Prostate gland (tissue), 2 donors: ENCODE measurements at places on chromosomes 3 and 15. TPM values are rescaled to one million over a fixed set of nuclear protein-coding genes. Genes with fewer than 3 reads are reported as not detected.

- H3K4me3 ChIP-seq = no peak overlapping the region
- H3K36me3 ChIP-seq = no peaks in the 10 kb centered on the region
- H3K27me3 ChIP-seq = no peaks in the 10 kb centered on the region
- no peak for DNase-seq
- H3K27ac ChIP-seq = no peak overlapping the region
These were observed 318.6 kb downstream of the SUCLG2 start for GRCh38 chr3:67335813-67336212.

Gene CHL1
- total RNA-seq = 6.1 TPM

GRCh38 chr3:11288786-11289637 lies 16.8 kb downstream of the ATG7 start:
- H3K4me3 ChIP-seq = no peak overlapping the region
- H3K4me1 ChIP-seq = peaks cover 9% of the 10 kb centered on the region

GRCh38 chr3:53689681-53690080 lies 156.5 kb downstream of the CHDH start:
- no peak overlapping the region for H3K4me3 ChIP-seq
- no peak overlapping the region for H3K27ac ChIP-seq
- H3K27me3 ChIP-seq = no peaks in the 10 kb centered on the region
- no peaks in the 10 kb centered on the region for H3K4me1 ChIP-seq

DNA sequence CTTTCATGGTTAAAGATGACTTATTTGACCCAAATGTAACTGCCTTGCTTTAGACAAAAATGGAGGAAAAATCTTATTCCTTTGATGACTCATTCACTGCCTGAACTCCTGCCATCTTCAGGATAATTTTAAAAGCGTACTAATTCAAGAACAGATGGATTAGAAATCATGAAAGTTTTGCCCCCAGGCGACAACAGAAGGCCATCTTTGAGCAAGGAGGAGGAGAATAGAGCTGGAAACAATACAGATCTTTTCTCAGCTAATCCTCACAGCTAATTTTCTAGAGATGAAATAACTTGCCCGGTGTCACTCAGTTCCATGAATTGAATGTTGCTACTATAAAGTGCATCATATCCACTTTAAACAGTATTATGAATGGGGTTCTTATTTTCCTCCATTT lies 324.7 kb upstream of the RARB start:
- H3K27me3 ChIP-seq = no peaks in the 10 kb centered on the region
- no peak overlapping the region for H3K4me3 ChIP-seq
- no peaks in the 10 kb centered on the region for H3K4me1 ChIP-seq
- DNase-seq = no peak
- H3K36me3 ChIP-seq = no peaks in the 10 kb centered on the region

Gene EPHA6
- 1.1 TPM for total RNA-seq

GRCh38 chr3:69143612-69144011 lies 21.2 kb upstream of the LMOD3 start:
- no peaks in the 10 kb centered on the region for H3K36me3 ChIP-seq
- no peaks in the 10 kb centered on the region for H3K4me1 ChIP-seq
- no peak for DNase-seq
- H3K4me3 ChIP-seq = no peak overlapping the region

Gene SLC38A3
- 4.0 TPM for total RNA-seq

DNA sequence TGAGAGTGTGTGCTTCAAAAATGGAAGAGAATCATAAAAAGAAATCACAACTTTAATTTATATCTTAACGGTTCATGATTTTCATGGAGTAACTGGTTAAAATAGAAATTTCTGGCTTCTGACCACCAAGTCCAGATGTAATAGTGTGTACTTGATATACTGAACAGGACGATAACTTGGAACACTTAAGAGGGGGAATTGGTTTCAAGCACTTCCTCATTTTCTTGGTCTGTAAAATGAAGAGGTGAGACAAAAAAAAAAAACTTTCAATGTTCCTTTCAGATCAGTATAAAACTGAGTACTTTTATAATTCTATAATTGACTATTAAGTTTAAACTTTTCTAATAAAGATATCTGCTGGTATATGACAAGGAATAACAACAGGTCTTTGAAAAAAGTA lies 64.0 kb upstream of the TRA2B start:
- no peaks in the 10 kb centered on the region for H3K36me3 ChIP-seq
- H3K4me1 ChIP-seq = no peaks in the 10 kb centered on the region
- no peaks in the 10 kb centered on the region for H3K27me3 ChIP-seq
- DNase-seq = no peak
- H3K4me3 ChIP-seq = no peak overlapping the region

DNA sequence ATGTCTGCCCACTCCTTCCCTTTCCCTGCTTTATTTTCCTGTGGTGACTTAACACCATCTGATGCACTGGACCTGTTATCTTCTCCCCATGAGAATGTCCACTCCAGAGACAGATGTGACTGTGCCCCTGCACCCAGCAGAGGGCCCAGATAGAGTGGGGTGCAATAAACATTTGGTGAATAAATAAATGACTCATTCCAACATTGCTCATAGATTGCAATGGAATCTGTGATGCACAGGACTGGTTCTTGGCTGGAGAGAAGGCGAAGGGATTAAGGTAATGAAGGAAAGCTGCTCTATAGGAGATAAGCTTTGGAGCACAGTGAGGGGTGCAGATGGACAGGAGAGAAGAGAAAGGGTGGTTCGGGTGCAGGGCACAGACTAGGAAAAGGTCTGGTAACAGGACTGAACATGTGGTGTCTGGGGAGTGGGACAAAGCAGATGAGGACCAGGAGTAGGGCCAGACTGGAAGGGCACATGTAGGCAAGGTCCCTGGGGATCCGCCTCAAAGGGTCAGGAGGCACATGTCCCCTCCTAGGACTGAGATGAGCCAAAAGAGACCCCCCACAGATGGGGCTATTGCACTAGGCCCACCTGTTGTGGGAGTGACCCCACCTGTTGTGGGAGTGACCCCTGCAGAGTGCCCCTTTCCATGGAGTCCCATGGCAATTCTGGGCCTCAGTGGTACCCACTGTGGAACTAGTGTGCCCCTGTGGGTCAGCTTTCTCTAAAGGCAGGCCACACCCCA lies 17.5 kb upstream of the POC1A start:
- no peaks in the 10 kb centered on the region for H3K36me3 ChIP-seq
- no peak overlapping the region for H3K4me3 ChIP-seq
- no peak for DNase-seq

DNA sequence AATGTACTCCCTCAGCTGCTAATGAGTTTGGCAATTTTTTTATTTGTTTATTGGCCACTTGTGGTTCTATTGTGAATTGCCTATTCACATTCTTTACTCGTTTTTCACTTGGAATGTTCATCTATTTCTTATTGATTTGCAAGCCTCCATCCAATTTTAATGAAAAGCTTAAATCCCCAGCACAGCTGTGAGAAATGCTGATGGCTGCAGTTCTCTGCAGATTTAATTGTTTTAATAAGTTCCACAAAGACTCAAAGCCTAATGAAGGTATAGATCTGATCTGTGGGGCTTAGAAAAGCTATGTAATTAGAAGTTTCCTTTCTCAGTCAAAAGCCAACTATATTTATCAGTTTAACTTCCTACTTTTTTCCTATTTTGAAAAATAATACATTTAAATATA lies 41.5 kb downstream of the LYZL4 start:
- no peaks in the 10 kb centered on the region for H3K4me1 ChIP-seq
- H3K4me3 ChIP-seq = no peak overlapping the region
- no peaks in the 10 kb centered on the region for H3K27me3 ChIP-seq
- no peaks in the 10 kb centered on the region for H3K36me3 ChIP-seq
- no peak for DNase-seq
- H3K27ac ChIP-seq = no peak overlapping the region

Gene EAF1
- total RNA-seq = 30.9 TPM

GRCh38 chr3:188256758-188257157 lies 102.8 kb downstream of the LPP start:
- no peak overlapping the region for H3K4me3 ChIP-seq
- DNase-seq = no peak
- H3K27me3 ChIP-seq = no peaks in the 10 kb centered on the region
- H3K27ac ChIP-seq = peak overlapping the region; percentile 2
- no peaks in the 10 kb centered on the region for H3K36me3 ChIP-seq

DNA sequence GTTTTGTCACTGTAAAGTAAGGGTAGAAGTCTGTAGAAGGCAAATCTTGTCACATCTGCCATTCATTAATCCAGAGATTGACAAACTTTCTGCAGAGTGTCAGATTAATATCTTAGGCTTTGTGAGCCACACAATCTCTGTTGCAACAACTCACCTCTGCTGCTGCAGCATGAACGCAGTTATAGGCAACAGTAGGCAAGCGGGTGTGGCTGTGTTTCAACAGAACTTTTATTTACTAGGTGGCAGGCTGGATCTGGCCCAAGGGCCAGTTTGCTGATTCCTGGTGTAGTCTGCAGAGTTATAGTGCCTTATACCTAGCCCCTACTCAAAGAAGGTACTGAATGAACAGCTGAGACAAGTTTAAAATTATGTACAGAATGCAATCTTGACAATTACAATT lies 396.7 kb downstream of the FOXP1 start:
- H3K36me3 ChIP-seq = no peaks in the 10 kb centered on the region
- peak; percentile 68 for DNase-seq
- H3K27me3 ChIP-seq = no peaks in the 10 kb centered on the region
- no peak overlapping the region for H3K4me3 ChIP-seq
- H3K27ac ChIP-seq = no peak overlapping the region

Gene DLEC1
- total RNA-seq = 13.1 TPM

GRCh38 chr15:91468871-91469580 lies 369.0 kb downstream of the SV2B start:
- no peak overlapping the region for H3K4me3 ChIP-seq
- no peak for DNase-seq
- no peaks in the 10 kb centered on the region for H3K36me3 ChIP-seq
- H3K4me1 ChIP-seq = no peaks in the 10 kb centered on the region

Gene BCHE
- total RNA-seq = 1.8 TPM

DNA sequence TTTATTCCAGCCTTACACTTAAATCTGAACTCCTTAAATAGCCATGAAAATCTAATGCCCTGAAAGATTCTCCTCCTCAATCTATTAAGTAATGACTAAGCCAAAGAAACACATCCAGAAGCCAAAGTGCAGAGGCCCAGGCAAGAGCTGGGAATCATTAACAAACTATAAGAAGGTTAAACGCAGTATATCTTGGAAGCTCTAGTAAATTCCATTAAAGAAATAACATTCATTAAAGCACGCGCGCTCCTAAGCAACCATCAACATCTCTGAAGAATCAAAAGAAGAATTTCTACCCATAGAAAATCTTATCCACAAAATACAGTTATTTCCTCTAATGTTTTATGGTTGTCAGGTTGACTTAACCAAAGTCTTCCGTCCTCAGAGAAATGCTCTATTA lies 29.5 kb downstream of the MB21D2 start:
- H3K36me3 ChIP-seq = no peaks in the 10 kb centered on the region
- DNase-seq = no peak
- no peak overlapping the region for H3K4me3 ChIP-seq
- no peaks in the 10 kb centered on the region for H3K4me1 ChIP-seq
- H3K27ac ChIP-seq = no peak overlapping the region
- H3K27me3 ChIP-seq = no peaks in the 10 kb centered on the region

Gene SLCO3A1
- 35.3 TPM for total RNA-seq

- H3K4me1 ChIP-seq = no peaks in the 10 kb centered on the region
- DNase-seq = no peak
- no peaks in the 10 kb centered on the region for H3K36me3 ChIP-seq
- H3K27ac ChIP-seq = no peak overlapping the region
- H3K27me3 ChIP-seq = no peaks in the 10 kb centered on the region
These were observed 83.6 kb downstream of the CHST2 start for GRCh38 chr3:143203142-143203541.

- no peak for DNase-seq
- no peak overlapping the region for H3K4me3 ChIP-seq
- no peaks in the 10 kb centered on the region for H3K27me3 ChIP-seq
- H3K4me1 ChIP-seq = no peaks in the 10 kb centered on the region
- no peak overlapping the region for H3K27ac ChIP-seq
These were observed 21.4 kb upstream of the MYZAP start for GRCh38 chr15:57570340-57570739.

DNA sequence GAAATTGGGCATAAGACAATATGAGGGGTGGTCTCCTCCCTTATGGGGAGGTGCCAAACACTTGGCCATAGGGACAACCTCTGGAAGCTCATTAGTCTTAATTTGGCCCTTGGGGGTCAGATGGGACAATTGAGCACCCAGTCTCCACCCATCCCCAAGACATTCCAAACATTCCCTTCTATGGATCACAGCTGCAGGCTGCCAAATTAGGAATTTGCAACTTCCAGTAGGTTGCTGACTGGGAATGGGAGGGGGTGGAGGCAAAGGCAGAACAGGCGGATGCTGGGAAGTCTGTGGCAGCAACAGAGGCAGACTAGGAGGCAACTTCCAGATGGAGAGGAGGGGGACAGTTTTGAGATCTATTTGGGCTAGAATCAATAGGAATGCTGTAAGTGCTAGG lies 1.4 kb upstream of the PDHB start:
- DNase-seq = no peak
- H3K27ac ChIP-seq = no peak overlapping the region
- no peak overlapping the region for H3K4me3 ChIP-seq
- H3K4me1 ChIP-seq = no peaks in the 10 kb centered on the region
- H3K27me3 ChIP-seq = no peaks in the 10 kb centered on the region
- H3K36me3 ChIP-seq = no peaks in the 10 kb centered on the region

DNA sequence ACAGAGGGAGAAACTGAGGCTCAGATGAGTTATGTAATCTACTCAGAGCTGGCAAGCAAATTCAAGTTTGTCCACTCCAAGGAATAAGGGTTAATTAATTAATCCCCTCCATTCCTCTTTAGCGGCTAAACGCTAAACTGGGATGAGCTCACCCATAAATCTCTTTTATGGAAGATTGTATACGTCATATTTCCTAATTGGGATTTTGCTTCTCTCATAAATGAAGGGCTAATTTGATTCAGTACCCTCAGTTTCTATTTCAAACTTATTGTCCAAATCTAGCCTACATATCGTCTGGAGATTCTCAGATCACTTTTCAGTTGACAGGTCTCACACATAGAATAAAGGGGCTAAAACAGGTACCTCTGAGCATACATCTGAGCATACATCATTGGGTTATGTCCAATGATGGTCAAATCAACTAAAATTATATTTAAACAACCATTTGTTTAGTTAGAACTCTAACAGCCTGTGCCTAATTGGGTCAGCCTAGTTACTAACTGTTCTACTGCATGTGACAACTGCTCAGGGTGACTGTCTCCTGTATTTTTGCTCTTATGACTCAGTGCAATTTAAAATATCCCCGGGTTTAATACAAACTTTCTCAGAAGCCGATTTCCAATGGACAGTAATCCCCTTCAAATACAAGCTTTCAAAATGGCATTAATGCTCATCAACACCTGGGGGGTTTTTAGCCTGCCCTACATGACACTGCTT lies 57.6 kb upstream of the PLXND1 start:
- no peak for DNase-seq
- peaks cover 4% of the 10 kb centered on the region for H3K4me1 ChIP-seq
- H3K27ac ChIP-seq = peak overlapping the region; percentile 5
- H3K4me3 ChIP-seq = no peak overlapping the region
- no peaks in the 10 kb centered on the region for H3K27me3 ChIP-seq
